Epithelial cell of proximal tubule (primary cell): ENCODE measurements at places on chromosomes 5 and 9. TPM values are rescaled to one million over a fixed set of nuclear protein-coding genes. Genes with fewer than 3 reads are reported as not detected.

Gene OR1Q1
- not detected in 2 replicates for total RNA-seq

Gene MARCHF11
- total RNA-seq = not detected in 2 replicates

Gene ARHGEF28
- 58.2 and 72.1 TPM in 2 replicates for total RNA-seq

Gene CCNI2
- total RNA-seq = 1.1 and 3.8 TPM in 2 replicates

DNA sequence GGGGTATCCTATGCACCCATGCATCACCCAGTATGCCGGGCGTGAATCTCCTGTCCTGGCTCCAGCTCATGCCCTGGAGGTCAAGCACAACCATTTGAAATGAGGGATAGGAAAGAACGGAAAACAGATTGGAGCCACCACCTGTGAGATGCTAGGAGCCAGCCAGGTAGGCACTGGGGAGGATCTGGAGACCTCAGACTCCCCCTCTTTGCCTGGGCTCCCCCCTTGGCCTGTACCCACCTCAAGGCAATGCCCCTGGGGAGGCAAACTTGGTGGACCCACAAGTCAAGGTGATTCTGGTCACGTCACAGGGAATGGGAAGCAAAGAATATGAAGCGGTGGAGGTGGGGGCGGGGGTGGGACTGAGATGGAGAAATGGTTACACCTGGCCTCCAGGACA is 92.6 kb downstream of the PAX5 start:
- no peak for DNase-seq

GRCh38 chr5:140550147-140551079 is 3.0 kb downstream of the EIF4EBP3 start:
- DNase-seq = no peak
